CD4-positive, alpha-beta T cell (primary cell): ENCODE measurements at places on chromosomes 13 and 19.

GRCh38 chr13:34303346-34303745 lies 485.4 kb downstream of the RFC3 start:
- no peak for DNase-seq

DNA sequence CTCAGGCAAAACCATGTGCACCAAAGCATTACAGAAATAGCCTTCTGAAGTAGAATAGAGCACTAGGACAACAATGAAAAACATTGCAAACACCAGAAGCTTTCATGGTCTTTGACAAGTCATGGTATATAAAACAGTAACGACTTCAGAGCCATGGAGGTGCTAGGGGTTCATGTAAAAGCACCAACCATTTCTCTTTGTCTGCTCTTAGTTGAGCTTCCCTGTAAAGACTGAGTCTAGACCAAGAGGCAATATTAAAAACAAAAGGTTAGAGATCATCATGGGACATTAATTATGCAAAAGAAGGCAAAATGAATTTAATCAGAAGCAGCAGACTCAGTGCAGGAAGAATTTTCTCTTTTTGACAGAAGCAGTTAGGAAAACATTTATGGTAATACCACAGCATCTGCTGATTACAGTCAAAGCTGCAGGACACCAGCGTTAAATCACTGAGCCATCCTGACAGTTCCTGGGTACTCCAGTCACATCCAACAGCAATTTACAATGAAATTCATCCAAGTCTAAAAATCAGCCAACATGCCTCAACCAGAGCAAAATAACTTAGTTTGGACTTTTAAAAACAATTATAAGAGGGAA lies 476.8 kb downstream of the DIAPH3 start:
- no peak for DNase-seq

DNA sequence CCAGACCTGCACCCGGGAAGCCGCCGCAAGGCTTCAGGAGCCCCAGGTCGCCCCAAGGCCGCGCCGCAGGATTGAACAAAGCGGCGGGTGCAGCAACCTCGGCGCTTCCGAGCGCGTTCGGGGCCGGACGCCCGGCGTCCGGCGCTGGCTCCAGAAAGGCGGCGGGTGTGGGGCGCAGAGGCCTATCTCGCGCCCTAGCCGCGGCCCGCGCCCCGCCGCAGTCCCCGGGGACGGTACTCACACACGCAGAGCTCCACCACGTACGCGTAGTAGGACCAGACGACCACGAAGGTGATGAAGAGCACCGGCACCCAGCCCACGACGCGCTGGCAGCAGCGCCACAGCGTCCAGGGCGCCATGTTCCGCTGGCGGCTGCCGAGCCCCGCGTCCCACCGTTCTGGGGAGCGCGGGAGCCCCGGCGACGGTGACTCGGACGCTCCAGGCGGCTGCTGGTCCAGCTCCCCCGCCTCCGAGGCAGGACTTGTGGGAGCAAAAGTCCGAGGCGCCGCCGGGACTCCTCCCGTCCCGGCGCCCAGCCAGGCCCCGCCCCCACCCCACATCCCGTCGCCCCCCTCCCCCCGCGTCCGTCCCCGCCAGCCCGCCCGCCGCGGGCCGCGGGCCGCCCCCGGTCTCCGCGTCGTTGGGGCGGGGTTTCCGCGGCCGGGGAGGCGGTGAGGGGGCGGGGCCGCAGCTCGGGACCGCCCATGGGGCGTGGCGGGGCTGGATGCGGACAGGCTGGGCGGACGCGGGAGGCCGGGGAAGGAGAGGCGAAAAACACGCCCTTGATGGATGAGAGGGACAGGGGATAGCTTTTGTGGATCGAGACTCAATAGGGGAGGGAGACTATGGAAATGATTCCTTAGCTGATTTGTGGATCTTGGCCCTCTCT lies at the start of gene ZDHHC20:
Gene ZDHHC20 (minus strand): TSS at position 491 of the 889 bp plus-strand sequence. CDS start 132 bp downstream, at position 359.
- DNase-seq = peak; percentile 86

- no peak for DNase-seq
These were observed 108.9 kb upstream of the STARD13 start for GRCh38 chr13:33394294-33394932.

DNA sequence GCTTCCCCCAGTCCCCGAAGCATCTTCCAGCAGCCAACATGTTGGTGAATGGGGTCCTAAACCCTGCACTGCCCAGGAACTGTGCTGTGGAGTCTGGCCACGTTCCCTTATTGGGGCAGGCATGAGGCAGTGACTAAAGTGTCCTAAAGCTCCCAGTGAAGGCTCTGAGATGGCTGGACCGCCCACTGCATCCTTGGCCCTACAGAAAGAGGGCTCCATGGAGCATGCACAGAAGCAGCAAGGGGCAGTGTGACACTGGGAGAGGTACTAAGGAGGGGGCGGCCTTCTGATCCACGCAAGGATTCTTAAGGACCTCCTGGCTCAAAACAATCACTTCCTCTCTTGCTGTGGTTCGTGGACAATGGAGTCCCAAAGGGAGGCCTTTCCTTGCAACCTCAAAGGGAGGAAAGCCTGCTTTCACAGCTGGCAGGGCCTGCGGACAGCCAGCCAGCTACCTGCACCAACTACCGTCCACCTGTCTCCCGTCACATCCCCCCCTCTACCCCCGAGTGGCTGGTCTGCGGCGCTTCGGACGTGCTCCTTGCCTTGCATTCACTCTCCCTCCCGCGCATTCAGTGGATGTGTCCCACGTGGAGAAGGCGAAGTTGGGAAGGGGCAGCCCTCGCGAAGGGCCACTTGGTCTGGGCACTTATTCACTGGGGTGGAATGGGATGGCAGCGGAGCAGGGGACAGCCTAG lies 63.9 kb upstream of the STARD13 start:
- no peak for DNase-seq

- peak; percentile 7 for DNase-seq
These were observed 55.0 kb upstream of the EEF1AKMT1 start for GRCh38 chr13:20828539-20829364.

DNA sequence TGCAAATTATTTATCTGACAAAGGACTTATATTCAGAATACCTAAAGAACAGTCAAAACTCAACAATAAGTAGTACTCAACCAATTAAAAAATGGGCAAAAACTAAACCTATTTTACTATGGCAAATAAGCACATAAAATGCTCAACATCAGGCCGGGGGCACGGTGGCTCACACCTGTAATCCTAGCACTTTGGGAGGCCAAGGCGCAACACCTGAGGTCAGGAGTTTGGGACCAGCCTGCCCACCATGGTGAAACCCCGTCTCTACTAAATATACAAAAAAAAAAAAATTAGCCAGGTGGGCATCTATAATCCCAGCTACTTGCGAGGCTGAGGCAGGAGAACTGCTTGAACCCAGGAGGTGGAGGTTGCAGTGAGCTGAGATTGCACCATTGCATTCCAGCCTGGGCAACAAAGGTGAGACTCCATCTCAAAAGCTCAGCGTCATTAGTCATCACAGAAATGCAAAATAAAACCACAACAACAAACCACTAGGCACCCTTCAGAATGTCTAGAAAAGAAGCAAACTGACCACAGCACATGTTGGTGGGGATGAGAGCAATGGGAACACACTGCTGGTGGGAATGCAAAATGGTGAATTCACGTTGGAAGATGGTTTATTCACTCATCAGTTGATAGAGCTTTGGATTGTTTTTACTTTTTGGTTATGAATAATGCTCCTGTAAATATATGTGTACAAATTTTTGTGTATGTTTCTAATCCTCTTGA lies 180.6 kb upstream of the SOX1 start:
- no peak for DNase-seq

- DNase-seq = no peak
These were observed 193.3 kb upstream of the ZNF536 start for GRCh38 chr19:30178721-30179402.

- no peak for DNase-seq
These were observed 681.4 kb upstream of the PRR20A start for GRCh38 chr13:56459286-56459685.

DNA sequence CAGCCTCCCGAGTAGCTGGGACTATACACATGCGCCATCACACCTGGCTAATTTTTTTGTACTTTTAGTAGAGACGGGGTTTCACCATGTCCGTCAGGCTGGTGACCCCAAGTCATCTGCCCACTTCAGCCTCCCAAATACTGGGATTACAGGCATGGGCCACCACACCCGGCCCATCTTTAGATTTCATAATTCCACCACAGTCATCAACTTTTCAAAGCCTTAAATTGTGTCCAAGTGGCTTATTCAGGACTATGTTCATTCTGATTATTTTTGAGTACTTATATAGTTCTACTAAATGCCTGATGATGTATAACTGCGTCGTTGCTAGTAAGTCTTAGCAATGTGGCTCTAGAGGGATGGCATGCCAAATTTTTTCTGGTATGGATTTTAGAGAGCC lies 36.9 kb downstream of the FLT1 start:
- DNase-seq = no peak

GRCh38 chr19:19420570-19421298 lies 15.3 kb downstream of the GATAD2A start:
- DNase-seq = no peak

DNA sequence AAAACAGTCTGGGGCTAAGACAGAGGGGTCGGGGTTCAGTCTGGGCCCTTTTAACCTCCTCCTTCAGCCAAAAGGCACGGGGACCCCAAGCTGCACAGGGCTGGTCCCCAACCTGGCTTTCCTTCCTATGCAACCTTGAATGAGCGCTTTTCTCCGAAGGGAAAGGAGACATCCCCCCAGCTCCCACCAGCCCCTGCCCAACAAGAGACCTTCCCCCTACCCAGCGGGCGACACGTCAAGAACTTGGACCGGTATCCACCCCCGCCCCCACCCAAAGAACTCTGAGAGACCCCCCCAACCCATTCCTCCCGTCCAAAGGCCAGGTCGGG lies 35.0 kb upstream of the NANOS3 start:
- DNase-seq = no peak

DNA sequence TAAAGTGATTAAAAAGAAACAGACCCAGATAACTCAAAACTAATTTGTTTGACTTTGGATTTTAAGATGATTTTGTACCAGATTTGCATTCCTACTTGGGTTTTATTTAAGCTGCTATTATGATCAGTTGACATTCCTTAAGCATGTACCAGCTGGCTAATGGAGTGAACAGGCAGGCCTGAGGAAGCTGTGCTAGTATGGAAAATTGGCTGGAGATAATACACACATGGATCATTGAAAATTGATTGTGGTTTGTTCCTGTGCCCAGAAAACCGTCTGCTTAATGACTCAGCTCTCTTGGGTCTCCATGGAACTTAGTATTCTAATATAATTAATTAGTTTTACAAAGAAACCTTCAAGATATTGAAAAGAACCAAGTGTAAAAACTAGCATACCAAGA lies 22.6 kb downstream of the POLR1D start:
- DNase-seq = no peak

DNA sequence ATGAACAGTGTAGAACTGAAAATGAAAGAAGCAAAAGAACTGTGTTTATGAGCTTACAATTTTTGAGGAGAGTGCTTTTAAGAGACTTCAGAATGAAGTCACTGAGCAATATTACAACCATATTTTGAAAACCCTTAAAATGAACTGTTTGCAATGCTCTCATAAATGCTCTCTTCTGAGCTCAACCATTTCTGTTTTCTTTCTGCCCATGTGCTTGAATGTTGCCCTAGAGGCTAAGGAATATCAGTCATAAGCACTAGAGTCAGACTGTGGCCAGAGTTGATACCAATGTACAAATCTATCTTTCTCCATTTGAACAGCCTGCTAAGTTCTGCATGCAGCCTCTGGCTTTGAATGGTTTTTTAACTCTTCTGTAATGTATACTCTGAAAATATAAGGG lies 1092.8 kb downstream of the PCDH9 start:
- no peak for DNase-seq

DNA sequence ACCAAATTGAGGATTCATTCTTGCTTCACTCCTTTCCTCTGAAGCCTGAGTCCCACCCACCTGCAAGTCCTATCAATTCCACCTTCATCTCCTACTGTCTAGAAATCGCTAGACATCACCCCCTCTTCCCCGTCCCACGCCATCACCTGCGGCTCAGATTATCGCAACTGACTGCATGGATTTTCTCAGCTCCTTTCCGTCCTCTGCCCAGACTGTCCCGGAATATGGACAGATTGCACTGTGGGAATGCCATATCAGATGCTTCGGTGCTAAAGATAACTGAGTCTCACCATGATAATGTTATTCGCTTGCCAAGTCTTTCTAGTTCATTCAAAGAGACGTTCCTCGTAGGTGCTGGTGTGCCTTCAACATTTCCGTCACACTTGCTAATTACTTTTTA lies 66.4 kb upstream of the USP29 start:
- DNase-seq = no peak

GRCh38 chr13:73261739-73262216 lies 203.0 kb downstream of the KLF5 start:
- no peak for DNase-seq

GRCh38 chr19:3607303-3608078 lies 816 bp upstream of the TBXA2R start:
- no peak for DNase-seq

DNA sequence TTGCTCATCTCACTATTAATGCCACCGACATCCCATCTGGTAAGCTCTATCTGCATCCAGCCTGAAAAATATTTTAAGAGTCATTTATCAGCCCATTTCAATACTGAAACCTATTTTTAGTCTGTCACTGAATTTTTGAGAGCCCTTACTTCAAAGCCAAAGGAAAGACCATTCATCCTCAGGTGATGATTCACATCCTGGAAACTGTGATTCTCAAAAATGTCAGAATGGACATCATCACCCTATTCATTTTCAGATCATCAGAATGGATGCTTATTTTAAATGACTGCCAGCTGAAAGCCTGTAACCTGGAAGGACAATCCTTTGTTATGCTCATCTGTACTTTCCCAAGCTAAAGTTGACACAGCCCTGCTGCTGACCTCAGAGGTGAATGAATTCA lies 27.0 kb downstream of the TNFSF11 start:
- no peak for DNase-seq

DNA sequence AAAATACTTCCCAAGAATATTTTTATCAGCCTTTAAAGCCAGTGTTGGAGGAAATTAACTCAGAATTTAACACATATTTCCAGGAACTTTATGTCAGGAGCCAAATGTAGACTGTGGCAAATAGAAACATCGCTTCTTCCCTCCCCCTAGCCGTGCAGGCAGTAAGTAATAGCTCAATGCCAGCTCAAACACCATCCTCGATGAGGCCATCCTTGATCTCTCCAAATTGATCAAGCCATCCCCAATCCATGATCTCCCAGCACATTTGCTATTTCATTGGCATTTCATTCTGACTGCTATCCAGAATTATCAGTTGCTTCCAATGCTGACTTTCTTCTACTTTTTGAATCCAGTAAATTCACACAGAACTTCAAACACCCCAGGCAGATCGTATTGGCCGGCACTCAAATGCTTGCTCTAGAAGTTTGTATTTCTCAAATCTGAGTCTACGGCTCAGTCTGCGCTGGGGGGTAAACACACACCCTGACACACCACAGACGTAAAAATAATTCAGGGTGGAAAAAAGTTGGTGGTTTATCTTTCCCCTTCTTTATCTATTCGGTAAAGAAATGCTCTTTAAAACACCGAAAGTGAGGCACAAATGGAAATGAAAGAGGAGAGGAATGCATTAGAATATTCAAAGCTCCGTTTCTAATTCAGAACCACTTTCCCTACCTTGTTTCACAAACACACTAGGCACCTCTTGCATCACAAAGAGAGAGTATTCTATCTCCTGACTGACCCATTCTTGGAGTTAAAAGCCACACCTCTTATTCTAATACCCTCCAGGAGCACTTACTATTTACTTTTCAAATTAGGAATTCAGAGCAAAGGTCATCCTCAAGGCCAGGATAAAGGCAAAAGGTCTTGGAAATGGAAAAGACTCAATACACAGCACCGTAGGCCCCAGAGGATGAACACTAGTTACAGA lies 991 bp downstream of the OBI1 start:
- DNase-seq = no peak

GRCh38 chr13:23752111-23753001 lies 136.8 kb downstream of the MIPEP start:
- no peak for DNase-seq
